ENCODE measurements at places on chromosomes 16 and 17.

GRCh38 chr17:32970281-32970680, 21.4 kb upstream of the SPACA3 start:
- DNase-seq, result no peak

DNA sequence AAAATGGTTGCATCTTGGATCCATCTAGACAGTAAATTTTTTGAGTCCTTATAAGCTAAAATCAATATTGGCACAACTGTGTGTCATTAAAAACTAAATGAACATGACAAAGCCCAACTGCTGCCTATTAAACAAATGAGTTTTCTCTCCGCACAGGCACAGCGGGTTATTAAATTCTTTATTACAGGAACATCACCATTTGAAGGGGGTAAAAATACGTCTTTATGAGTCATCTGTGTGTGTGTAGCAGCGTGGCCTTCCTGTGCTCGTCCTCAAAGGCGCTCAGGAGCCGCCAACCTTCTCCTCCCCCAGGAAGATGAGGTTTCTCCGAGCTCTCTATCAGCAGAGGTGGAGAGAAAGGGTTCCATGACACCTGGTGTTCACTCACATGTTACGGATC, 62.6 kb upstream of the SDK2 start:
- DNase-seq, result no peak

- no peak for DNase-seq
Measured at GRCh38 chr16:49466881-49467280, 93.3 kb downstream of the C16orf78 start.

- no peak for DNase-seq
Measured at GRCh38 chr17:17406225-17406624, 70.6 kb upstream of the MED9 start.

- no peak for DNase-seq
Measured at GRCh38 chr16:72468582-72468981, 296.6 kb upstream of the PMFBP1 start.
